Activated CD8-positive, alpha-beta memory T cell treated with anti-CD3 and anti-CD28 coated beads for 4 hours (primary cell): ENCODE measurements at places on chromosomes 13 and 19.

DNA sequence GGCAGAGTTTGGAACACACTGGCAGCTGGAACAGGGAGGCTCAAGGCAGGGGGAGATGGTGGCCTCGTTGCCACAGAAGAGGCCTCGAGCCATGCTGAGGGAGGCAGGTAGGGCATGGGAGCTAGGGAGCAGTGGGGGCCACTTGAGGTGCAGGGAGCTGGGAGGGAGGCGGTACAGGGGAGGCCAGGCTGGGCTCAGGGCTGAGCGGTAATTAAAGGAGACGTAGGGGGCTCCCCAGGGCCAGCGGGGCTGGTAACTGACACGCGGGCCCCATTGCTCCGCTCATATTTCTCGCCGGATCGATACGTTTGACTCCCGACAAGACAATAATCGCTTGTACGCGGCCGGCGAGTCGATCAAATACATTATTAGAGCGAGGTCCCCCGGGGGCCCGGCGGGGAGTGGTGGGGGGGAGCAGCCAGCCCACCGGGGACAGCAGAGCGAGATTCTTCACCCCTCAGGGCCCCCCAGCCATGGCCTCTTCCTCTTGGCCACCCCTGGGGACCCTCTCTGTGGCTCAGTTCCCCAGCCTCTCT lies 2.4 kb upstream of the POU2F2 start:
- DNase-seq: no peak

DNA sequence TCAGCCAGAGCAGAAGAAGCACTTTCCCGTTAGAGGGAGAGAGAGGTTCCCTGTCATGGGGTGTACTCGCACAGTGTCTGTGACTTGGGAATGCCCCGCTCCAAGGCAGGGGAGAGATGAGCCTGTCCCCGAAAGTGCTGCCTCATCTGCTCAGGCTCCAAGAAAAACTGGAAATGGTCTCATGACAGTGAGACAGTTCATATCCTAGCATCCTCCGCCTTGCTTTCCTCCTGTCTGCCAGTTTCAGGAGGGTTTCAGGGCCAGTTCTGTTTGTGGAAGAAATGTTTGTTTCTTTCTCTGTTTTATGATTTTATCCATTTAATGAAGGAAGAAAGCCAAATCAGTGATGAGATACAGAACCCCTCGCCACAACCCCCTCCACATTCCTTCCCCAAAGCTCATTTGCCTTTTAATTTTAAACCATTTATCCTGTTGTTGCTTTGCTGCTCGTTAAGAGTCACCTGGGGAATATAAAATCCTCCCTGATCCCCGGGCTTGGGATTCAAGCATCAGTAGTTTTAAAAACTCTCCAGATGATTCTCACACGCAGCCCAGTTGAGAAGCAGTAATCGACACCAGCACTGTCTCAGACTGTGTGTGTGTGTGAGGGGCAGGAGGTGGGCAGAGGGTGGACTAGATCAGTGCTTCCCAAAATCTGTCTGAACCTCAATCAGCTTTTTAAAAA lies 144.6 kb upstream of the UBL3 start:
- DNase-seq: no peak

DNA sequence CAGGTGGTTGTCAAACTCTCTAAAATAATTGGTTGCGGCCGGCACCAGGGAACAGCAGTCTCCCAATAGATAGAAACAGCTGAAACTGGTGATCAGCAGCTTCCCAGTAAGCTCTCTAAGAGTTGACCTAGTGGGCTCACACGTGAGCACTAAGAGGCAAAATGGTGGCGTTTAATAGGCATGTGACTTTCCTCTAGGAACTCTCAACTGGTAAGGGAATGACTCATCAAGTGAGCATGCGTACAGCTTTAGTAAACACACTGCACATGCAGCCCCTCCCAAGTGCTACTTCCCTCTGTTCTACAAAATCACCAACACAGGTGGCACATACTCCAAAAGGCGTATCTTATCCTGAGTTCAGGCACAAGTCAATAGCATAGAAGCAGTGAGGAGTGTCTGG lies 41.7 kb downstream of the TNFSF11 start:
- DNase-seq: no peak

- DNase-seq: no peak
Measured at GRCh38 chr13:100209857-100210825, 121.2 kb downstream of the PCCA start.

DNA sequence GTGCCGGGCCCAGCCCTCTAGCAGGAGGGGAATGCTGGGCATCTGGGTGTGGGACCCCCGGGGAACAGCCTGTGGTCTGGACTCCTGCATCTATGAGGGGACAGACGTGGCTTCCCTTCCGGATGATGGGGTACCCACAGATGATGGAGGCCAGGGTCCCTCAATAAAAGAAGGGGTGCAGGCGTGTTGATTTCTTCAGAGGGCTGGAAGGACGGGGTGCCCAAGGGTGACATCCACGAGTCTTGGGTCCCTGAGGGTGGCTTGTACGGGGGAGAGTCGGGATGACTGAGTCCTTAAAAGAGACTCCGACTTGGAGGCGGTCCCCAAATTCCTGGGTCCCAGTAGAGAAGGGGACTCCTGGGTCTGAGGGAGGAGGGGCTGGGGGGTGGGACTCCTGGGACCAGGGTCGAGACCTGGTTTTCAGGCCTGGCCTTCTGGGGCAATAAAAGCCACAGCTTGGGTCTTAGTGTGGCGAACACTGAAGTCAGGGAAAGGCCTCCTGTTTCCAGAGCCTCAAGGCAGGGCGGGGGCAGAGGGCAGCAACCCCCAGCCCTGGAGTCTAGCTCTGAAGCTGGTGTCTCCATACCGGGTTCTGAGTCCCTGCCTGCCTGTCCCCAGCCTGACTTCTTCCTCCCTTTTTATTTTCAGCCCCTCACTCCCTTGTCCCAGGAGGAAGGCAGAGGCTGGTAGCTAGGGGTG lies 459 bp upstream of the GRIN2D start:
- DNase-seq: no peak

- no peak for DNase-seq
Measured at GRCh38 chr19:44602081-44602480, 11.3 kb upstream of the IGSF23 start.

DNA sequence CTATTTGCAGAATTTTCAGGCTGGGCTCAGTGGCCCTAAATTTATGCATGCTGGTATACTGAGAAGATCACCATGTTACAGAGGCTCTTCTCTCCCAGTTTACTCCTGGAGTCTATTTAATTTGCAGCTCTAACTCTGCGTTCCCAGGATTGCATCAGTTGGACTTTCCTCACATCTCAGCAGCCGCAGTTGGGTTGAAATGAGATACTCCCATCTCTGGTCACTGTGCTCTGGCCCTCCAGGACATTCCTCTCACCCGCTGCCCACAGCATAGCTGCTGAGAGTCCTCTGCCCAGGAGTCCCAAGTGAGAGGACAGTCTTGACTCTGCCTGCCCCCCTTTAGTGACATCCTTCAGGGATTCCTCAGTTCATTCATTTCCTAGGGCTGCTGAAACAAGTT lies 150.9 kb downstream of the LACC1 start:
- no peak for DNase-seq
